ENCODE measurements at places on chromosomes 4 and X.

DNA sequence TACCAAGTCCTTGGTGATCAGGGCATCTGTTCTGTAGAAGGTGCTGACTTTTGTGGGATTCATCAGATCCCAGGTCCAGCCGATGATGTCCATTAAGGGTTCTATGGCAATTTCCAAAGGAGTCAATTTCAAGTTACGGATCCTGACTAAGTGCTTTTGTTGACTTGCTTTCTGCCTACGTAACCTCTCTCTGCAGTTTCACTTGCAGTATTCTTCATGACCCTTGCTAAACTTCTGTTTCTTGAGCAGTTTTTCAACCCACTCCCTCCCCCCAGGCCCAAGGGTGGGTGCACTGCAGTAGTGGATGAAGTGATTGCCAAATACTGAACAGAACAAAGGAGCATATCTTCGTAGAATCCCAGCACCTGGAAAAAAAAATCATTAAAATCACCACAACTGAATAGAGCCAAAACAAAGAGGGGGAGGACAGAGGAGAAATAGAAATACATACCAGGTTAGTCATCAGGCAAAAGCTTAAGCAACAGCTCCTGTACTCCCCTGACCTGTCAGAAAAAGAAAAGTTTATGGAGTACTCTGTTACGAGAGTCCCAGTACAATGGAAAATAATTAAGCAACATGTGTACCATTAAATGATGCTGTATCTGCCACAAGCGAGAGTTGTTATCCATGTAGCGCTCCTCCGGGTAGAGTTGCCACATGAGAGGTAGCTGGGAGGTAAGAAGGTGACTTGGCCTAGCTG lies 5.8 kb downstream of the CMC4 start:
- DNase-seq, result no peak

DNA sequence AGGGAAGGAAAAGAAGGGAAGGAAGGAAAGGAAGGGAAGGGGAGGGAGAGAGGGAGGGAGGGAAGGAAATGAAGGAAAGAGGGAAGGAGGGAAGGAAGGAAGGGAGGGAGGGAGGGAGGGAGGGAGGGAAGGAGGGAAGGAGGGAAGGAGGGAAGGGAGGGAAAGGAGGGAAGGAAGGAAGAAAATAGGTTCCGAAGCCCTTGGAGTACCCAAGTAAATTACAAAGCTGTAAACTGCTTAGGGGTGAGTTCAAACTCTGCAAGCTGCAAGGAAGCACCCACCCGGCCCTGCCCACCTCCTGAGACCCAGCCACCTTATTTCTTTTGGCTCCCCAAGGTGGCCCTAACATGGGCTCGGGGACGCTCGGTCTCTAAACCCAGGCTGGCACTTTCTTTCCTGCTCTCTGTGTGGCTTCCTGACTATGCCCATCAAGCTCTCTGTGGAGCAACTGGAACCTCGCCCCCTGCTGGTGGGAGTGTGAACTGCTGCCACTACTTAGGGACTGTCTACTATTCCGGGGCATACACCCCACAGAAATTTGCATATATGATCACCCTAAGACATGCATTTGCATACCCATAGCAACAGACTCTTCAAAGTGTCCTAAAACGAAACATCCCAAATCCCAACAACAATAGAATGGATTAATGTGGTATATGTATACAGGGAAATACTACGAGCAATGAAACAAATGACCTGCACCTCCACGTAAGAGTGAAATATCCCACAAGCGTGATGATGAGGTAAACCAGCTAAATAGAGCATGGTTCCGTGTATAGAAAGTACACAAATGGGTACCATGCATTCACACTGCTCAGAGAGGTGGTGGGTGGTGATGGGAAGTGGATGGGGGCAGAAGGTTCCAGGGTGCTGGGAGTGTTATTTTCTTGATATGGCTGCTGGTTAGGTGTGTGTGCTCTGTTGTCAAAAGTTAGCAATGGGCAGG lies 151.7 kb upstream of the TBL1X start:
- DNase-seq, result no peak

GRCh38 chr4:159062381-159062780 lies 40.5 kb upstream of the RAPGEF2 start:
- DNase-seq, result no peak

DNA sequence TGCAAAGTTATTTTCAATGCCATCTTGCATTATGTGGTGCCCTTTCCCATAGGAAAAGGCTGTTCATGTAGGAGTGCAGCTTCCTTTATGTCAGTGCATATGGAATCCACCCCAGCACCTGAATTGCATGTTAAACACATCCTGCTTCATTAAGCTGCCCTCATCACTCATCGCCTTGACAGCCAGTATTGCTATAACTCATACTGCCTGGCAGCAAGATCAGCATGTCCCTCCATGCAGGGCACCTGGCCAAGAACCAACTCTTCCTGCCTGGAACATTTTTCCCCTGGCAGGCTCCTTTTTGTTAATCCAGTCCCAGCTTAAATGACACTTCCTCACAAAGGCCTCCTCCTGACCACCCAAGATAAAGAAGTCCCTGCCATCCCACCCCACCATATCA lies 23.5 kb upstream of the CA5B start:
- no peak for DNase-seq

DNA sequence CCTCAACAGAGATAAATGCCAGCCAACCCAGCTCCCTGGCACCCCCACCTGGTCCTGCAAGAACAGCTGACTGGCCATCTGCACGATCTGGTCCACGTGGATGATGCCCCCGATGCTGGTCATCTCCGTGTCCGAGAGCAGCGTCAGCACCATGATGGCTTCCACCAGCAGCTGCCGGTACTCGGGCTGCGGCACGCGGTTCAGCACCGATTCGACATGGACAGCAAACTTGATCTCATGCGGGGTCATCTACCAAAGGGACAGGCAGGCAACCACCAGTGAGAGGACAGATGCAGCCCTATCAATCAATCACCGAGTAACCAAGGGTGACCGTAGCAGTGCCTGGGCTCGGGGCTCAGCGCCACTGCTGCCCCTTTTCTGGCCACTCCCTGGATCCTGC lies 89.8 kb downstream of the PHKA2 start:
- DNase-seq, result no peak
